ENCODE measurements at places on chromosomes 1 and 21. TPM values are rescaled to one million over a fixed set of nuclear protein-coding genes. Genes with fewer than 3 reads are reported as not detected.

Gene OR2G6
- not detected for total RNA-seq

Gene IGSF3
- total RNA-seq: 0.26 TPM

Gene SLC35E2B
- total RNA-seq: 39.8 TPM

Gene IRF6
- total RNA-seq: 4.1 TPM

Gene FAM177B
- total RNA-seq: not detected

Gene LEFTY2
- total RNA-seq: 0.10 TPM

Gene SLC16A4
- total RNA-seq: 45.7 TPM

Gene NGF
- total RNA-seq: 8.8 TPM

Gene CD53
- not detected for total RNA-seq

Gene GJA8
- total RNA-seq: not detected

Gene PPIAL4G
- not detected for total RNA-seq

Gene APOBEC4
- not detected for total RNA-seq

Gene TEDDM1
- not detected for total RNA-seq

Gene RHCE
- total RNA-seq: 1.0 TPM

Gene GBP7
- not detected for total RNA-seq

Gene ARID4B
- total RNA-seq: 33.5 TPM

Gene RBM11
- total RNA-seq: 0.26 TPM

Gene OLFML3
- total RNA-seq: 24.8 TPM

Gene AADACL4
- not detected for total RNA-seq

Gene LAPTM5
- total RNA-seq: 0.26 TPM

Gene TTC22
- total RNA-seq: not detected

Gene ICOSLG
- total RNA-seq: 1.5 TPM

Gene HOOK1
- not detected for total RNA-seq

Gene VTCN1
- total RNA-seq: not detected

Gene ASAP3
- total RNA-seq: 29.4 TPM

Gene GBP4
- 0.66 TPM for total RNA-seq
